ENCODE measurements at places on chromosomes 3 and 15. TPM values are rescaled to one million over a fixed set of nuclear protein-coding genes. Genes with fewer than 3 reads are reported as not detected.

DNA sequence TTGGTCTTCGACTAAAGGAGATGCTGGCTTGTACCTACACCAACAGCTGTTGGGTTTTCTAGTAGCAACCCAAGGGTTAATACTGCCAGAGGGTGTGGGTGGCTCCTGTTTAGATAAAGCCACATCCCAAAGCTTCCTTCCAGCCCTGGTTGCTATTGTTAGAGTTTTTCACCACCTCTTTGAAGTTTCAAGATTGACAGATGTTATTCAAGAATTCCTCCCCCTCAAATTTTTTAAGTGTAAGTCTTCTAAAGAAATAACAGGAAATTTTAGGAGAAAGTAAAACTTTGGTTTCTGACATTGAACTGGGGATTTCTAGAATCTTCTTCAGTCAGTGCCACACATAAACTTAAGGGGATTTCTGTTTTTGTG is 60.9 kb downstream of the TGFBR2 start:
- no peak for DNase-seq

DNA sequence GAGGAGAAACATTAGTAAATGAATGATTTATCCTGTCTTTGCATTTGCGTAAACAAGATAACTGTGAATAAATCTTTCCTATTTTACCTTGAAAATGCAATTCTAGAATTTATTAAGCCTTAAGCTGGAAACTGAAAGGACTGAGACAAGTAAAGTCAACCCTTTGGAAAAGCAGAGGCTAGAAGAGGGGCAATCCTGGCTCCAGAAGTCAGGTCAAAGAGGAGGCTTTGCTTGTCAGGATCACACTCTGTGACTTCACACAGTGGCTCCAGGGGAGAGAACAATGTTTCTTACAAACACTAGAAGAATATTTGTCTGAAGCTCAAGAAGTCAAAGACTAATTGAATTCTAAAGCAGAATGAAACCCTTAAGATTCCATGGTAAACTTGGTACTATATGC is 530.4 kb downstream of the NAALADL2 start:
- DNase-seq: no peak

GRCh38 chr3:33171580-33171979 is 47.0 kb downstream of the SUSD5 start:
- DNase-seq: no peak

- DNase-seq: no peak
These were observed 92.1 kb downstream of the XRN1 start for GRCh38 chr3:142355692-142356091.

GRCh38 chr15:79023918-79024317 is 66.7 kb downstream of the RASGRF1 start:
- no peak for DNase-seq

The ATP13A5 gene
- total RNA-seq: not detected

The TNFSF10 gene
- 111 TPM for total RNA-seq

GRCh38 chr3:141782386-141782932 is 19.3 kb downstream of the GRK7 start:
- no peak for DNase-seq

GRCh38 chr3:101690972-101691371 is 4.5 kb upstream of the RPL24 start:
- DNase-seq: no peak

DNA sequence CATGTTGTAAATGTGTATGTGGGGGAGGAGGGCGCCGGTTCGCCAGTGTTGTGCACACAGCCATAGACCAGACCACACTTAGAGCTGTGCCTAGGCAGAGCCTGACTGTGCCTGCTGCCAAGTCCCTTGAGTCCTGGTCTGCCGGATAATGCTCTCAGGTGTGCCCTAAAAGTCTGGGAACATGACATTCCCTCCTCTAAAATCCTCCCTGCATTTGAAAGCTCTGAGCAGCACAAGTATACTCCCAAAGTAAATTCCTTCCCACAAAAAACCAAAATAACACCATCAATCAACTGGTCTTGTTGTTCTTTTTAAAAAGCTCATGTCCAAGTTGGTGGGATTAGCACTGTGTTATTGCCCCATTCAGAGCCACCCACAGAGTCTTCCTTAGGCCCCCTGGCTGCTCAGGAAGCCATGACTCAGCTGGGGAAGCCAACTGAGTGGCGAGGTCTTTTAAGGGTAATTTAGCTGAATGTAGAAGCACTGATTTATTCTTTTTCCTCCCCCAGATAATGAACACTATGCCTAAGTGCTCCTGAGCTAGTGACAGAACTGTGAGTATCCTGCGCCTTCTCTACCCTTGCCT is 147.8 kb upstream of the MCTP2 start:
- no peak for DNase-seq

The ATXN7 gene
- 101 TPM for total RNA-seq

The WDR93 gene
- total RNA-seq: not detected

GRCh38 chr3:25461946-25462345 is 33.9 kb downstream of the RARB start:
- DNase-seq: no peak

- no peak for DNase-seq
These were observed 131.7 kb upstream of the NEO1 start for GRCh38 chr15:72920551-72920950.

GRCh38 chr3:124964387-124964786 is 29.8 kb upstream of the MUC13 start:
- DNase-seq: no peak

DNA sequence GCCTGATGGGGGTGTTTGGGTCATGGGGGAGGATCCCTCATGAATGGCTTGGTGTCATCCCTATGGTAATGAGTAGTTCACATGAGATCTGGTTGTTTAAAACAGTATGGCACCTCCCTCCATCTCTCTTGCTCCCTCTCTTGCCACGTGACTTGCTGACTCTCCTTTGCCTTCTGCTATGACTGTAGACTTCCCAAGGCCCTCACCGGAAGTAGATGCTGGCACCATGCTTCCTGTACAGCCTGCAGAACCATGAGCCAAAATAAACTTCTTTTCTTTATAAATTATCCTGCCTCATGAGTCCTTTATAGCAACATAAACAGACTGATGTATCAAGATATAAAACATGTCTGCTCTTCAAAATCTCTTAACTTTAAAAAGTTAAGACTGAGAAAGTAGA is 96.1 kb downstream of the TFDP2 start:
- no peak for DNase-seq

DNA sequence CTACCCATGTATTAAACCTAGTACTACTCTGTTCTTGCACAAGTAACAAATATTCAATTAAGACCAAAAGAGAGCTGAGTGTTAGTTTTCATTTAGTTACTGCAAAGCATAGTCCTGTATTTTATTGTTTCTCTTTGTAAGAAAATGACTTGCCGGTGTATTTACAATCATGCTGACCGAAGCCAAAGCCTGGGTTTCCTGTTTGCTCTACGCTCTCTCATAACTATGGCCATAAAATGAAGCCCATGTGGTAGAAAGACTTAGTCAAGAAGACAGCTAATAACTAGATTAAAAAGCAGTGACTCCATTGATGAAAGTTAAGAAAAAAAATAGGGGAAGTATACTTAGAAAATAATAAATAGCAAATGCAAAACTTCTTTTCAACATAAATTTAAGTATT is 479.9 kb downstream of the CNTN4 start:
- no peak for DNase-seq

GRCh38 chr15:80562033-80562432 is 133.1 kb upstream of the ABHD17C start:
- DNase-seq: no peak

The XCR1 gene
- total RNA-seq: not detected

GRCh38 chr3:187066228-187066995 is 72.9 kb downstream of the RPL39L start:
- no peak for DNase-seq

DNA sequence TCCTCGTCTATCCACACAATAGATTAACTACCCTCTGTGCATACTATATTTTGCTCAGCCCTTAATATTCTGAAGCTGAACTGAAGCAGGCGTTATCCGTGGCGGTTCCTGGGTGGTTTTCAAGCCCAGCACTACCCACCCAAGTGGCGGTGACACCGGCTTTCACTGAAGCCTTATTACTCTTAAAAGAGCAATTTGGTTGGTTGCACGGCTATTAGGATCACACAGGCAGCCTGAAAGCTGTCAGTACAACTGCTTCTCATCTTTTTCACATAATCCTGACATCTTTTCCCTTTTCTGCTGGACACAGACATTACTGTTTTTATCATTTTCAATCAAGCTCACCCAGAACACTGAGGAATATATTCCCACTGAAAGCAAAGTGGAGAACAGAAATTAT is 525.3 kb upstream of the ZNF717 start:
- no peak for DNase-seq

DNA sequence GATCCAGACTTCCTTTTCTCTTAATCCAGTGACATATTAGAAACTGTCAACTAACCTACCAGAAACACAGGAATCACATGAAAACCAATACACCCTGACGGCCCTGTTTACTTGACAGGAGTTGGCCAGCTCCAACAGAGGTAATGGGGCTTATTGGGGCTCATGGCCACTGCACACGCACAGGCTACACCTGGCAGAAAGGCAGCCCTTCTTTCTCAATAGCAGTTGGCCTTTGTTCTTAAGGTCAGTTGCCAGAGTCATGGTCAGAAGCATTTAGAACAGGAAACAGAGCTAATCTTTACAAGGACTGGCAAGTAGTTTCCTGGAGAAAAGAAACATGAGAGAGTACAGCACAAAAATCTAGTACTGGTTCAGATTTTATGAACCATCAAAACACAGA is 181.8 kb downstream of the MAGI1 start:
- DNase-seq: no peak

The GOLGA6L4 gene
- total RNA-seq: 1.2 TPM

The PGBD4 gene
- 4.4 TPM for total RNA-seq

The RBPMS2 gene
- total RNA-seq: 1.7 TPM

GRCh38 chr15:32701863-32702262 is 15.9 kb upstream of the GREM1 start:
- DNase-seq: no peak

DNA sequence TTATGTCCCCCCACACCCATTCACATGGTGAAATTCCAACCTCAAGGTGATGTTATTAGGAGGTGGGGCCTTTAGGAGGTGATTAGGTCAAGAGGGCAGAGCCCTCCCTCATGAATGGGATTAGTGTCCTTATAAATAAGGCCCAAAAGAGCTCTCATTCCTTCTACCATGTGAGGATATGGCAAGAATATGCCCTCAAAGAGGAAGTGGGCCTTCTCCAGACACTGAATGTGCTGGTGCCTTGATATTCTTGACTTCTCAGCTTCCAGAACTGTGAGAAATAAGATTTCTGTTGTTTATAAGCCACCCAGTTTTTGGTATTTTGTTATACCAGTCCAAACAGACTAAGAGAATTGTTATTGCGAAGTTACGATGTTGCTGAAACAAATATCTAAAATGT is 94.4 kb downstream of the ANKRD28 start:
- no peak for DNase-seq

The TM6SF1 gene
- total RNA-seq: 23.7 TPM

DNA sequence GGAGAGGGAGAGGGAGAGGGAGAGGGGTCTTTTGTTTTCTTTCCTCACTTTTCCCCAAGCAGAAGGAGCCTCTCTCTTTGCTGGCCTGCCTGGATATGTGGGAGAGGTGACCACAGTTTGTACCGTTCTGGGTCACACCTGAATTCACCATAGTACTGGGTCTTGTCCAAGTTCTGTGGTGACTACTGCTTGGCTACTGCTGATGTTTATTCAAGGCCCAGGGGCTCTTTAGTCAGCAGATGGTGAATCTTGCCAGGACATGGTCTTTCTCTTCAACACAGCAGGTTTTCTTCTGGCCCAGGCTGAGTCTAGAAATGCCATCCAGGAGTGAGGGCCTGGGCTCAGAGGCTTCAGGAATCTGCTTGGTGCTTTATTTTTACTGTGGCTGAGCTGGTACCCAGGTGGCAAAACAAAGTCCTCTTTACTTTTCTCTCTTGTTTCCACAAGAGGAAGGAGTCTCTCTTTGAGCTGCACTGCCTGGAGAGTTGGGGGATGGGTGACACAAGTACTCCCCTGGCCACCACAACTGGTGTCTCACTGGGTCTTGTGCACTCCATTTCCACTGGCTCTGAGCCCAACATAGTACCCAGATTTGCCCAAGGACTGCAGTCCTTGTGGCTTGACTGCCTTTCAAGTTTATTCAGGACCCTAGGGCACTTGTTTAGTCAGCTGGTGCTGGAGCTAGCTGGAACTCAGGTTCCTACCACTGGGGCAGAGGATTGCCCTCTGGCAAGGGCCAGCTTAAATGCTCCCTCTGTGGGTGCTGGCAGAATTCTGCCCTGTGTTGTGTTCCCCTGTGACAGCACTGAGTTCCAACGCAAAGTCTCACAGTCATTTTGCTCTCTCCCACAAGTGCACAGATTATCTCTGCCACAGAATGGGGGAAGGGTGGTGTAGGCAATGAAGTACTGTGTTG is 16.8 kb upstream of the CCNDBP1 start:
- no peak for DNase-seq

DNA sequence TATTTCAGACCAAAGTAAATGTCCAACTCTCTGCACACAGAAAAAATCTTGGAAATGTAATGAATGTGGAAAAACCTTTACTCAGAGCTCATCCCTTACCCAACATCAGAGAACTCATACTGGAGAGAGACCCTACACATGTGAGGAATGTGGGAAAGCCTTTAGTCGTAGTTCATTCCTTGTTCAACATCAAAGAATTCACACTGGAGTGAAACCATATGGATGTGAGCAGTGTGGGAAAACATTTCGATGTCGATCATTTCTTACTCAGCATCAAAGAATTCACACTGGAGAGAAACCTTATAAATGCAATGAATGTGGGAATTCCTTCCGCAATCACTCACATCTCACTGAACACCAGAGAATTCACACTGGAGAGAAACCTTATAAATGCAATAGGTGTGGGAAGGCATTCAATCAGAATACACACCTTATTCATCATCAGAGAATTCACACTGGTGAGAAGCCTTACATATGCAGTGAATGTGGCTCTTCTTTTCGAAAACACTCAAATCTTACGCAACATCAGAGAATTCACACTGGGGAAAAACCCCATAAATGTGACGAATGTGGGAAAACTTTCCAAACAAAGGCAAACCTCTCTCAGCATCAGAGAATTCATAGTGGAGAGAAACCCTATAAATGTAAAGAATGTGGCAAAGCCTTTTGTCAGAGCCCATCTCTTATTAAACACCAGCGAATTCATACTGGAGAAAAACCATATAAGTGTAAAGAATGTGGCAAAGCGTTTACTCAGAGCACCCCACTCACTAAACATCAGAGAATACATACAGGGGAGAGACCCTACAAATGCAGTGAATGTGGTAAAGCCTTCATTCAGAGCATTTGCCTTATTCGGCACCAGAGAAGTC is 8.0 kb upstream of the ZNF501 start:
- no peak for DNase-seq

DNA sequence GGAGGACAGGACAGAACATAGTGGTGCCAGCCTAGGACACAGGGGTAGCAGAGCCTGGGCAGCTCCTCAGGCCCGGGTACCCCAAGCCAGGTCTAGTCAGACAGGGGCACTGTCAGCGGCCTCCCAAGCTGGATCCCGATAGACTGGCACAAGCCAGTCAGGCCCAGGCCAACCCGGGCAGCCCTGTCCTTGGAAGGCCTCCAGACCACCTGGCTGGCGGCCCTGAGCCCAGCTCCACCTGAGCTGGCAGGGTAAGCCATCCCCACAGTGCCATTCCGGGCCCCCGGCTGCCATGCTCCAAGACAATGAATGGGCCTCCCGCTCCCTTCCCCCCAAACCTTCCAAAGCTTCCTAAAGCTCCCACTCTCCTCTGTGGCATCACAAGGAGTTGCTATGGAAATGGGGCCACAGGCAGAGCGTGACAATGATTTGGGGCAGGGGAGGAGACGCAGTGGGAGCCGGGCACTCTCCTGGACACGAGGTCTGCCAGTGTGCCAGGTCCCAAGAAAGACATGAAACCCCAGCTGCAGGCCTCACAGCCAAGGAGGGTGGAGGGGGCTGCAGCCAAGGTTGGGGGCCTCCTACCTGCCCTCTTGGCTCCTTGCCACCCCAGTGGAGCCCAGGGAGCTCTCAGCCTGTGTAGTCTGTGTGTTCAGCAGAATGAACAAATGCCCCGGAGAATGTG is 165.6 kb upstream of the LINGO1 start:
- no peak for DNase-seq

Measured in natural killer cell treated with Interleukin-12 subunit alpha and Interleukin-12 subunit beta and Interleukin-15 and Interleukin-18, amount 100 ng/mL, for 72 hours (primary cell).